ENCODE measurements at places on chromosomes 13 and 19.

DNA sequence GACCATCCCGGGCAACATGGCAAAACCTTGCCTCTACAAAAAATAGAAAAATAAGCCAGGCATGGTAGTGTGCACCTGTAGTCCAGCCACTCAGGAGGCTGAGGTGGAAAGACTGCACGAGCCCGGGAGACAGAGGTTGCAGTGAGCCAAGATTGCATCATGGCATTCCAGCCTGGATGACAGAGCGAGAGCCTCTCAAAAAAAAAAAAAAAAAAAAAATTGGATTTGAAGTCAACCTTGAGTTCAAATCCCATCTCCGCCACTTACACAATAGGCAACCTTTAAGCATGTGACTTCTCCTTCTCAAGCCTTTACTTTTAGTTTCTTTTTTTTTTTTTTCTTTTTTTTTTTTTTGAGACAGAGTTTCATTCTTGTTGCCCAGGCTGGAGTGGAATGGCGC, 12.0 kb downstream of the KASH5 start:
- DNase-seq: no peak

GRCh38 chr13:79541426-79542049, 60.6 kb downstream of the NDFIP2 start:
- peak; percentile 20 for DNase-seq

DNA sequence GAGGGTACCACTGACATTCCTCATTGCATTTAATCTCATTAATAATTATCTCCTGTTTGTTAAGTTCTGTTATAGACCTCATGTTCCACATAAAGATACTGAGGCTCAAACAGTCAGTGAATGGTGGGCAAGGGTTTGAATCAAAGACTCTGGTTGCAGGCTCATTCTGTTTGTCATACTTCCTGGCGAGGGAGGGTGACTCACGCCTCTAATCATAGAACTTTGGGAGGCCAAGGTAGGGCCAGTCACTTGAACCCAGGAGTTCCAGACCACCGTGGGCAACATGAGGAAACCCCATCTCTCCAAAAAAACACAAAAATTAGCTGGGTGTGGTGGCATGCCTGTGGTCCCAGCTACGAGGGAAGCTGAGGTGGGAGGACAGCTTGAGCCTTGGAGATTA, 220.7 kb upstream of the MIR17HG start:
- no peak for DNase-seq

DNA sequence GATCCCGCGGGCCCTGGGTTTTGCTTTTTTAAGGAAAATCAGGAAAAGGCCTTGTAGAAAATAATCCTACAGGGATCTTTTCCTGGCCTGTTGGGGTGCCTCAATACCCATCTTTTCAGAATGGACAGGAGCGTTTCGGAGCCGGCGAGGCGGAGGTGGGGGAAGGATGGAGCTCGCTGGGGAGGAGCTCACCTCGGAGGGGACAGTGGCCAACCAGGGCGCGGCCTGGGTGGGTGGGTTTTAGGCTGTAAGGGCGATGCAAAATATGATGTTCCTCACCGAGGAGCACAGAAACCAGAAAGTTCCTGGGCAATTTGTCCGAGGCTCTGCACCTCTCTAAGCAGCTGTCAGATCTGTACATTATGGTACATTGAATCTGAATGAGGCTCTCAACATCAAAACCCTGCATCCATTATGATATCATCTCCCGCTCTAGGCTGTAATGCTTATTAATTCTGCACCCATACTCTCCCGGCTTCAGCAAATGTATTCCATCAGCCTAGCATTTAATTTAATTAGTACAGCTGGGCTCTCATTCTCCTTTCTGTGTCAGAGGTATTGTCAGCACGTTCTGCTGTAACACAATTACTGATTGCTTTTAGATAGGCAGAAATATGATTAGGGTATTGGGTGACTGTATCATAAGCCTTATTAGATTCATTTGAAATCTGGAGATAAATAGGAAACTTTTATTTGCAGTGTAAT, 90.3 kb upstream of the SOX1 start:
- DNase-seq: no peak

GRCh38 chr19:13097463-13098258, 5.0 kb downstream of the LYL1 start:
- DNase-seq: no peak

DNA sequence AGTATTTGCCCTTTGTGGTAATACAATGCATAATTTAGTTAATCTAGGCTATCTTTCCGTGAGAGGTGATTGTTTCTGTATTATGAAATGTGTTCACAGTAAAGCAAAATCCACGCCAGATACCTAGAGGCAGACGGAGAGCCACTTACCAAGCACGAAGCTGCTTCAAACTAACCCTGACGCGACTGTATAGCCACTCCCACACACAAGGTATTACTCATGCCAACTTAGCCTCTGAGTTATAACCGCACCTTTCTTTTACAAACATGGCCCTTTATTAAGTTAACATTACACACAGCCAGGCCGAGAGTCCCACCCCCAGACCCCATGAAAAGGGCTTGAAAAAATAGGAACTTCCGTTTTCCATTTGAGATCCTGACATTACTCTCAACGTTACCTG, 185.7 kb downstream of the ABCC4 start:
- no peak for DNase-seq

GRCh38 chr19:38970664-38971532, 4.6 kb downstream of the FBXO17 start:
- no peak for DNase-seq

DNA sequence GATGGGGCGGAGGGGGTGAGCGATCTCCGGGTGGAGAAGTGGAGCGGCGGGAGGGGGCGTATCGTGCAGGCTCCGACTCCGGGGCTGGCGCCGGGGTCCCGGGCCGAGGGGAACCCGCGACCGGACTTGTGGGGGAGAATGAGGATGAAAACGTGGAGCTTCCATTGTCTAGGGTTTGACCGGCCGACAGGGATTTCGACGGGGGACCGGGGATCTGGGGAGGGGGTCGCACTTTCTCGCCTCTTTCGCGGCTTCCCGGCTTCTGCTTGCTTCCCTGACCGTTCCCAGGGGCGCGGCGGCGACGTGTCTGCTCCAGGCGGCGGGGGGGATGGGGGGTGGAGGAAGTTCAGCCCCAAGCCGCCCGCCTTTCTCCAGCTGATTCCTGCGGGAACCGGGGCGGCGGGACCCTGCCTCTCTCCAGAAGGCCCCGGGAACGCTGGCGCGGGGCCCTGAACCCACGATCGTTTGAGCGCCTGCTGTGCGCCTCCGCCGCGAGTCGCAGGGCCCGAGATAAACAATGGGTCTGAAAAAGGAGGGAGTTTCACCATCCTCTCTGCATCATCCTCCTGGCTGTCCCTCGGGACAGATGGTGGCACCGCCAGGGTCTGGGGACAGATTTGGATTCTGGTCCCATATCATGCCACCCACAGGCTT, 790 bp downstream of the TPM4 start:
- DNase-seq: no peak

DNA sequence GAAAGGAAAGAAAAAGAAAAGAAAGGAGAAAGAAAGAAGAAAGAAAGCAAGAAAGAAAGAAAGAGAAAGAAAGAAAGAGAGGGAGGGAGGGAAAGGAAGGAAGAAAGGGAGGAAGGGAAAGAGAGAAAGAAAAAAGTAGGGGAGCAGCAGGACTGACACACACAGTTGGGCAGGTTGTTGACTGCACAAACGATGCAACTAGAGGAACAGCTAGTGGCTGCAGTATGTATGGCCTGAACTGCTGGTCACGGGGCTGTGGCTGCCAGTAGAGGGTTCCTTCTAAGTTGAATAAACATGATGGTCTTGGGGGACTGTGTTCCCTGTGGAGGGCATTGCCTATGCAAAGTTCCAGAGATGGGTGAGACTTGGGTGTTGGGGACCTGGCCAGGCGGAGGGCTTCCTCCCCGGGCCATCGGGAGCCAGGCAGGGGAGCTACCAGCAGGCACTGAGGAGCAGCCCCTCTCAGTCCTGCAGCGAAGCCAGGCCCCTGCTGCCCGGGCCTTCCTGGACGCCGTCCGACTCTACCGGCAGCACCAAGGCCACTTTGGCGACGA, 16.7 kb upstream of the COLGALT1 start:
- no peak for DNase-seq

- DNase-seq: no peak
Measured at GRCh38 chr19:12581100-12581499, 29.5 kb downstream of the ZNF490 start.

DNA sequence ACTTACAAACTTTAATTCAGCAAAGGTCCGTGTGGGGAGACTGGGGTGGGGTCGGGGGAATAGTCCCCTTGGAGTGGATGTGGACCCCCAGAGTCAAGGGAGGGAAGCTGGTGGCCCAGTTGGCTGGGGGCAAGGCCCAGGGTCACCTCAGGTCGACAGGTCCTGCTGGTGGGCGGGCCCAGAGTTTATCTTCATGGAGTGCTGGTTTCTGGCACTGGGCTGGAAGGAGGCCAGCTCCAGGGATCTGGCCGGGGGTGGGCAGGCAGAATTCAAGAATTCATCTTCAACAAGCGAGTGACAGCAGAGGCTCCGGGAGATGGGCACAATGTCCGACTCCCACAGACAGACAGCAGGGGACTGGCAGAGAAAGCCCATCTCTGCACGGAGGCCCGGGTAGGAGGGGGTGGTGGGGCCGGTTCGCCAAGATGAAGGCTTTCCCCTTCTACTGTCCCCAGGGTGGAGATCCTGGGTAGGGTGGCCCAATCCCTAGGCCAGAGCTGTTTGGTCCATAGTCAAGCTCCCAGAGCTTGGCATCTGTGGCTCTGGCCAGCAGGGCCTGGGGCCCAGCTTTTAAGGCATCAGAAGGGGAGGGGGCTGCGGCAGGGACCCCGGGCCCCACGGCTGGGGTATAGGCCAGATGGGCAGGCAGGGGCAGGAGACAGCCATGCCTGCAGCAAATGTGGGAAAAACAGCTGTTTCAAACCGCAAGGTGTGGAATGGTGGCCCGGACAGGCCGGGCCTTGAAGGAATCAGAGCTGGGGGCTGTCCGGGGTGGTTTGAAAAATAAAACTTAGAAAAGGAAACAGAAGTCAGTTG, 622 bp upstream of the FDX2 start:
- DNase-seq: no peak

- DNase-seq: no peak
Measured at GRCh38 chr13:99796175-99796819, 175.3 kb downstream of the ZIC5 start.

GRCh38 chr13:85314686-85315085, 484.5 kb downstream of the SLITRK6 start:
- DNase-seq: no peak

- no peak for DNase-seq
Measured at GRCh38 chr19:12774588-12775555, at the start of gene HOOK2. Gene HOOK2 (minus strand): TSS chr19:12775552. CDS start chr19:12775449, 103 bp downstream.

- DNase-seq: no peak
Measured at GRCh38 chr13:106882246-106882645, 314.3 kb upstream of the ARGLU1 start.

GRCh38 chr13:34352958-34353357, 535.0 kb downstream of the RFC3 start:
- no peak for DNase-seq

DNA sequence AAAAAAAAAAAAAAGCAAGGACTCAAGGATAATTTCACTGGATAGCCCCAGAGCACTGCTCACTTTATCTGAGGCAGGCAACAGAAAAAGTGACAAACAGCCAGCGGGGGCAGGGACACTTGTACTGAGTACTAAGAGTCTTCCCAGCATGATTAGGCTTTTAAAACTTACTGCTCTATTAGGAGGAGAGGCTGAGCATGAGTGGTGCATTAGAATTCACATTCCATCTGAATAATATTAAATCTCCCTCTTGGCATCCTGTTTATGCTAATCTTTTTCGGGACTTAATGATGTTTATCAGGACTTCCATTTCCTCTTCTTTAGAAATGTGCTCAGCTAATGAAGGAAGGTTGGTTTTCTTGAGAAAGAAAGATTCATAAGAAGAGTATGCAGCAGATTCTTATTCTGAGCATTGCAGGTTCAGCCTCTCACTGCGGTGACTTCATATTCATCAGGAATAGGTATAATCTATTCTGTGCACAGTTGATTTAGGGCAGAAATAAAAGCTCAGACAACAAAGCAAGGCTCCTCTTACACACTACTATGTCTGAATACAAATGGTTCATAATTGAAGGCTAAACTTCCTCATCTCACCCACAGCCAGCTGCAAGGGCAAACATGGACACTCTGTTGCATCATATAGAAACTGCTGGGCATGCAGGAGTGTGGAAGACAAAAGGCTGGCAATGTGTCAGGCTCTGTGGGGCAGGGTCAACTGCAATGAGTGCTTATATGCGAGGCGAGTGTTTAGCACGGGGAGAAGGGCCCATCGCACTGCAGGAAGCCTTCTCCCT, 107.0 kb downstream of the KL start:
- DNase-seq: no peak

GRCh38 chr19:55447421-55448174, 4.5 kb upstream of the SHISA7 start:
- DNase-seq: no peak

- no peak for DNase-seq
Measured at GRCh38 chr19:16260812-16261161, 63.1 kb downstream of the AP1M1 start.

DNA sequence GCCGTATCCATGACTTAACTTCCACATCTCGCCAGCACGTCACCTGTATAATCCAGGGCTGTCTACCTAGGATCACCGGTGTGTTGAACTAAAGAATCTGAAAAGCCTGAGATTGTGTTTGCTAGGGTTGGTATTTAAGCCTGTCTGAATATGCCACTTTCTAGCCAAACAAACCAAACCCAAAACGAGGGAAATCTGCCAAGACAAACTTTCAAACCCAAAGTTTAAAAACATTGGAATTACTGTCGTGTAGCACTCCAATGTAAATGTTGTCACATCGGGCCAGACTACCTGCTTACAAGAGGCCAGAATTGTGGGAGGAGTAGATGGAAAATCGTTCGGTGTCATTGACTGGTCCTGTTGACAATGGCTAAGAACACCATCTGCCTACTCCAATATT, 747.8 kb downstream of the EFNB2 start:
- no peak for DNase-seq

DNA sequence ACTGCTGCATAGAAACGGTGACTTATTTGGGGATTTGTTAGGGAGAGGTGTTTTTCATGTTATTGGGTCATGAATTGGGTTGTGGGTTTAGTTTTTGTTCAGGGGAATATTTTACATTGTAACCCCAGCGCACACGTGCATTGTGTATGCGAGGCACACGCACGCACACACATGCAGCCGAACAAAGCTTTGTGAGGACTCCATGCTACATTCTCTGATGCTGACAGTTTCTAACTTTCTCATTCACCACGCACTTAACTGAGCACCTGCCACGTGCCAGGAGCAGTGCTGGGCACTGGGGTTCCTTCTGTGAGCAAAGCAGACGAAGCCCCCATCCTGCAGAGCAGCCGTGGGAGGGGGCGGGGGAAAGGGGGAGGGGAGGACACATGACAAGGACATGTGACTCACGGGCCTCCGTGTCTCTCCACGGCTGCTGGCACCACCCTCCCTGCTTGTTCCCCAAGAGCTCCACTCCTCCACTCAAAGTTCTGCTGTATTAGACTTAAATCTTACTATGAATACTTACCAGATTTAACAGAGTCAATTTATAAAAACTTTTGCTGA, 55.6 kb downstream of the SLC7A9 start:
- no peak for DNase-seq

Data from HS-5 (cell line).